ENCODE measurements at places on chromosomes 2 and 18.

- DNase-seq, result no peak
Measured at GRCh38 chr2:165471349-165471950, 2.0 kb downstream of the CSRNP3 start.

DNA sequence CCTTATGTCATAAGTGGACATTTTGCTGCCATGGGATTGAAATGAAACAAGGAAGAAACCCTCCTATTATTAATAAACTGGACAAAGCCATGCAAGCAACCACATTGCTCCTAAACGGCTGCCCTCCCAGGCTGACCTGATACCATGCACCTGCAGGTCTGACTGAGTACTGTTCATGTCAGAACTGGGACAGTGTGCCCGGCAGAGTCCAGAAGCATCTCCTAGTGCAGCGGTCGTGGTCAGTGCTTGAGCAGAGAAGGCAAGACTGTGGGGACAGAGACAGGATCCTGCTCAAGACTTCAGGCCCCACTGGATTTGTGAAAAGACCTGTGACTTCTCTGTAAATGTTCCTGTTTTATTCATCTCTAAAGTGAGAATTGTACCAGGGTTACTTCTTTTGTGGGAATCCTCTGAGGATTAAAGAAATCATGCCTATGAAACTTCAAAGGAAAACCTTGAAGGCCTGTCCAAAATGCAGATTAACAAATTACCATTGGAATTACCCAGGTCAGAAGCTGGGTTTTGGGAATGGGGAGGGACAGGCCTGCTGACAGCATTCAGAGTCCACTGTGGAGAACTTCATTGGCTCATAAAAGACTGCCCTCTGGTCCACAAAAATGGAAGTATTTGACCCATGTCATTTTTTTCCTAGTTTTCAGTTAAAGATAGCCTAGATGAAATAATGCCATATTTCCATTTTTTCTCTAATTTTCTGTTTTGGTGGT, 13.9 kb downstream of the RNF144A start:
- no peak for DNase-seq

DNA sequence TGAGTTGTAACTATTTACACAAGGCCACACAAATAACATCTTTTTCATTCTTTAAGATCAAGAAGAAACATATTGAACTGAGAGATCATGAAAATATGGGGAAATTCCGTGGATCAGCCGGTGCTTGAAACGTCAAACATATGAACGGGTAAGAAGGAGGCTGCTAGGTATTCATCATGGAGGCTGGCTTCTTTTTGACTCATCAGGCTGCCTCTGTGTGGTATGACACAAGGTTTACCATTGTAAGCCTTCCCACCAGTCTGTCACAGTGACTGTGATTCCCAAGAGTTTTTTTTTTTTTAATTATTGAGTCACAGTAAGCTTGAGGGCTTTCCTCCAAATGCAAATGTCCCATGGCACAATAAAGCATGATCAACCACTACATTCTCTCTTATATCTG, 506.9 kb downstream of the BCL11A start:
- DNase-seq, result no peak

GRCh38 chr2:219557791-219558785, 13.3 kb downstream of the OBSL1 start:
- no peak for DNase-seq

GRCh38 chr2:37602702-37603101, 68.7 kb downstream of the CDC42EP3 start:
- DNase-seq, result no peak

- no peak for DNase-seq
Measured at GRCh38 chr18:3230401-3231334, 10.9 kb upstream of the MYOM1 start.

- no peak for DNase-seq
Measured at GRCh38 chr2:123840016-123840415, 185.1 kb upstream of the CNTNAP5 start.

DNA sequence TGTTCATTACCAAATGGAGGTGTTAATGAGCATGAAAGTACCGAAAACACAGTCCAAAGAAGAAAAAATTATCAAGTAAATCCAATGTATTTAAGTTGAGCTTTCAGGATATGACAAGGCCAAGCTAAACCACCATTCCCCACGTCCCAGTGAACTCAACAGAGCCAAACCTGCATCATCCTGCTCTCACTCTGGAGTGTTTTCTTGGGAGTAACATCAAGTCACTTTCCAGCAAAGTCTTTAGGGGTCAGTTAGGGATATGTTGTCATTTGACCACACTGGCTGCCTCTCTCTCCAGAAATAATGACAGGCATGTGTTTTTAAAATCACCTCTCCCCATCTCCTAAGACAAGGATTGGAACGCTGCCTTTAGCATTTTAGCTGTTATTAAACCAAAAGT, 140.5 kb downstream of the SRBD1 start:
- DNase-seq, result no peak

DNA sequence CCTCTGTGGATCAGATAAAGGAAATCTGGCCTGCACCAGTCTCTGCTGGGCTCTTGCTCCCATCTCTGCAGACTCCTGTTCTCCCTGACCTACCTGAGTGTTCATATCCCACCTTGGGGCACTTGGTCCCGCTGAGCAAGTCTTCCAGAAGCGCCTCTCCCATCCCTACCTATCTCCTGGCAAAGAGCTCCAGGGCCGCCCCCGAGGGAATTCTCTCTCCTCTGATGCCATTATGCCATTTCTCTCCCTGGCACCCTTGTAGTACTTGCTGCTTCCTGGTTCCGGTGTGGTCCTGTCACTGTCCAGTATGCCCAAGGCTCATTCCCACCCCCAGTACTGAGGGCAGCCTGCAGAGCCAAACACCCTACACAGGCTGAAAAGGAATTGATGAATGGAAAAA, 99.8 kb downstream of the KLHL29 start:
- DNase-seq, result no peak

All from D341Med (cell line).